Hematopoietic multipotent progenitor cell treated with erythropoietin and hydrocortisone succinate and interleukin-3 and kit ligand, for 17 days (in vitro differentiated cells): ENCODE measurements at places on chromosomes 4 and X.
A peak's percentile ranks its signal among the peaks of the same experiment; 100 is the strongest.

- DNase-seq, result no peak
These were observed 24.3 kb downstream of the GRID2 start for GRCh38 chr4:92328095-92328494.

DNA sequence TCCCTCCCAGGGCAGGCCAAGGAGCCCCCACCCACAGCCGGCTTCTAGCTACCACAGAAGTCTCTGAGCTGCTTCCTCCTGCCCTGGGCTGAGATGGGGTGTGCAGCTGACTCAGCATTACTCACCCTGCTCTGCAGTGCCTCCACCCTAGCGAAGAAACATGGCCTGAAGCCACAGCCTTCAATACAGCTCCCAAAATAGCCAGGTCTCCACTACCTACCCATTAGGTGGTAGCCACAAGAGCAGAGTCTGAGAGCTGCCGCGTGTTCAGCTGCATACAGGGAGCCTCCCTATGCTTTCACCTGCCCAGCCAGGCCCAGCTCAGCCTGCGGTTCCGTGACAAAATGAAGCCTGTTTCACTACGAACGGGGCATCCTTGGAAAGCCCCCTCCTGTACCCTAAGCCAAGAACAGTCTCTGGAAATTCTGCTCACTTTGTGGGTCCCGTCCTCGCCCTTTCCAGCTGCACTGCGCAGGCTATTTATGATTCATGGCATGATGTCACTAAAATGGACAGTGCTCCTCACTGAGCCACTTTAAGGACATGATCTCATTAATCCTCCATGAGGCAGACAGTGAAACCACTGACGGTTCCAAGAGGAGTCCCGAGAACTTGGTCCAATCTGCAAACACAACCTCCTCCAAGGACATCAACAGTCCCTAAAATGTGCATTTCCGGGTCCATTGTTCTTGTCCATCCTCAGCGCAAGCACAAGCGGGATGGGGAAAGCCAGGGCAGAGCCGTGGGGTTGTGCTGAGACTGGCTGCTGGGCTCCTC, 20.2 kb downstream of the WDR1 start:
- DNase-seq, result peak; percentile 73

DNA sequence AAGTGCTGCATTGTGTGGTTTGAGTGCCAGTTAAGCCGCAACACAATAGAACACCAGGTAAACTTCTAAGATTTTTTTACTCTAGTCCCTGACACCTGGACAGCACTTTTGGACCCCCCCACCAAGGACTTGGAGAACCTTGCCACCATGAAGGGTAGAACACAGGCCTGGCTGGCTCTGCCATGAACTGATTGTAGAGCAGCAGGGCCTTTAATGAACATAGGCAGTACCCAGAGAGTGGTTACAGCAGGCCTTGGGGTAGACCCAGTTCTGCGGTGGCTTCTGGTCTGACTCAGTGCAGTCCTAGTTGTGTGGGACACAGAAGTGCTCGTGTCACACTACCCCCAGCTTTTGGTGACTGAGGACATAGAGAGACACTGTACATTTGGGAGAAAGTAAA, 648.3 kb downstream of the PCDH19 start:
- no peak for DNase-seq

DNA sequence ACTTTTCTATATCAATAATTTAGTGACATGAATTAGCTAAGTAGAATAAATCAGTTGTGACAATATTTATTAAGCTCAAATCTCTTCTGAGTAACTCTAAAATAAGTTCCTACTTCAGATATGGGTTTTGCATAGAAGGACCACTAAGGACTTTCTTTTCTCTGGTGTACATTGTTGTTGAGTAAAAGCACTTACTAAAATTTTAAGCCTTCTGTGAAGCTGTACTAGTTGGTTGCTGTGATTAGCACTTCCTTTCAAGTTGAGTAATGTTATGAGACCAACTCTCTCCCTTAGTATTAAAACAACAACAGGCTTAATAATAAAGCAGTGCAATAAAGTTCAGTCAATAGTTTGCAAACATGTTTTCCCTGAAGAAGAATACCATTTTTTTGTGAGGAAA, 667.4 kb upstream of the NDST4 start:
- no peak for DNase-seq

DNA sequence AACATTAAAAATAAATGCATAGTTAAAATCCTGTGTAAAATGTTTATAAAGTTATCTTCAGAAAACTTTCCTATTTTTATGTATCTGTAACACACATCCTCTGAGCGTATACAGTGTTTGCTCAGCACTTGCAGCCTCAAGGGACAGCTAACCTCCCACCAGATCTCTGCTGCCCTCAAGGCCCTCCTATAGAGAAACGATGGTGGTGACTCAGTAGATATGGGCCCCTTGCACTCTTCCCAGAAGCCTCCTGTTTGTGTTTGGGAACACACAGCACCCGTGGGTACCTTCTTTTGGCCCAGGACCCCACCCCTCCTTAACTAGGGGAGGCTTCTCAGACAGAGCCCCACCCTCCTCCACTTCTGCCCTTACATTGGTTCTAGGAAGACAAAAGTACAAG, 26.7 kb downstream of the PJA1 start:
- DNase-seq, result no peak

GRCh38 chr4:162443510-162443909, 279.7 kb upstream of the FSTL5 start:
- DNase-seq, result no peak

DNA sequence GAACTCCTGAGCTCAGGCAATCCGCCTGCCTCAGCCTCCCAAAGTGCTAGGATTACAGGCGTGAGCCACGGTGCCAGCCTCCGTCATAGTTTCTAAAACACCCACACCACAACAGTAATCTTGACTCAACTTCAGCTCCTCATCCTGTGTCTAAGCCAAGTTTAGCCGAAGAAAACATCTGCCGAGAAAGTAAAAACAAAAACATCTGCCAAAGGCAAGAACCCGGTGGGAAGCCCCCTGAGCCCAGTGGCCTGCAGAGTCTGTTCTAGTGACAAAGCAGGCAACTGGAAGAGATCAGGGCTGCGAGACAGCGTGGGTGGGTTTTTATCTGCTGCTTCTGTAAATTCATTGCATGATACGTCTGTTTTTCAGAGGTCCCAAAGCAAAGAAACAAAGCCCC, 26.6 kb upstream of the CD99 start:
- DNase-seq, result no peak

DNA sequence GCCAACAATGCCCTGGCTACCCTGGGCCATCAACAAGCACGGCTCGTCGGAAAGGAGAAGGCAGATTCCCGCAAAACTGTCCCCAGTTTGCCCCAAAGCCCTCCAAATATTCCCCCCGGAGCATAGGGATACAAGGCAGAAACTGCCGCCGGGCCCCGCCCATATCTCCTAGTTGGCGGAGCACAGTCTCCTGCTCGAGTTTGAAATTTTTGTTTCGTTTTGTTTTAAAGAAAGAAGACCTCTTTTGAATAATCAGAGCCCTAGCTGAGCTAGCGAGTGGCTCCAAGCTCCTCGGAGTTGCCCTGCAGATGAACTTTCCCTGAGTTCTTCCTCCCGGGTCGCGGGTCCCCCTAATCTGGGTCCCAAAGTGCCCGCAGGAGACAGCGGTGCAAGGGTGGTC, 138.1 kb upstream of the ZIC3 start:
- DNase-seq, result no peak

DNA sequence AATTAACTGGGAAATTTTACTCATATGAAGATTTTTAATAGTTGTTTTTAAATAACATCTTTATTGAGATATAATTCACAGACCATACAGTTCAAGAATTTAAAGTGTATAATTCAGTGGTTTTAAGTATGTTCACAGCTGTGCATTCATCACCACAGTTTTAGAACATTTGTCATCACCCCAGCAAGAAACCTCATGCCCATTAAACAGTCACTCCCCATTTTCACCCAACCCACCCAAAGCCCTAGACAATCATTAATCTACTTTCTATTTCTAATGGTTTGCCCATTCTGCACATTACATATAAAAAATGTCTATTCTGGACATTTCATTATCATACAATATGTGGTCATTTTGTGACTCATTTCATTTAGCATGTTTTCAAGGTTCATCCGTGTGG, 2.8 kb downstream of the UPRT start:
- no peak for DNase-seq

DNA sequence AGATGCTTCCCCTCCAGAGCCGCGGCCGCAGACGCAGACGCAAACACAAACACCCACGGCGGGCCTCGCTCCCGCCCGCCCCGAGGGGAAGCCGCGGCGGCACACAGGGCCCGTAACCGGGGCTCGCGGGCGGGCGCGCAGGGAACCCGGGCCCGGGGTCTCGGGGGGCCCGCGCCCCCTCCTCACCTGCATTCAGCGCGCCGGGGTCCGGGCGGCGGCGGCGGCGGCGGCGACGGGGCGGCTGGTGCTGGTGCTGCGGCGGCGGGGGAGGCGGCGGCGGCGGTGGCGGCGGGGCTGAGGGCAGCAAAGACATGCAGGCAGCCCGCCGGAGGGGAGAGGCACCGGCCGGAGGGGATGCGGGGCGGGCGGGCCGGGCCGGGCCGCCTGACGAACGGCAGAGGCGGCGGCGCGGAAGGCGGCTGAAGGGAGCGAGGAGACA, 255 bp upstream of the CNOT6L start:
- no peak for DNase-seq

- DNase-seq, result no peak
These were observed at the start of gene CCKAR for GRCh38 chr4:26490111-26490959. Gene CCKAR (minus strand): TSS chr4:26490484. CDS start chr4:26490267, 217 bp downstream.

DNA sequence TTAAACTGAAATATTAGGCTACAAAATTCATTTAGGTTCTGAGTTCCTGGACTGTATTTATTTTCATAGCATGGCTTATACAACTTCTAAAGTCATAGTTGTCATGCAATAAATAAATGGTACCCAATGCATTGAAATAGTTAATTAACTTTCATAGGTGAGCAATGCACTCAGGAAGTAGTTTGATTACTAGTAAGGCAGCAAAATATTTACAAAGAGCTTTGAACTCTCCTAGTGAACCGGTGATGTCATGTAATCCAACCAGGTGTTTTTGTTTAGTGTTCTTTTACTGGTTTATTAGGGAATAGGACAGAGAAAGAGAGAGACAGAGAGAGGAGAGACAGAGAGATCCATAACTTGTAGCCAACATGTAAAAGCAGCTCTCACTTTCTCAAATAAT, 228.6 kb upstream of the CTSO start:
- no peak for DNase-seq

- DNase-seq, result no peak
These were observed 663 bp upstream of the USP53 start for GRCh38 chr4:119211867-119212233.

GRCh38 chrX:112889400-112889799, 48.8 kb upstream of the AMOT start:
- no peak for DNase-seq

- no peak for DNase-seq
These were observed 107.3 kb downstream of the PSAPL1 start for GRCh38 chr4:7327341-7327885.

DNA sequence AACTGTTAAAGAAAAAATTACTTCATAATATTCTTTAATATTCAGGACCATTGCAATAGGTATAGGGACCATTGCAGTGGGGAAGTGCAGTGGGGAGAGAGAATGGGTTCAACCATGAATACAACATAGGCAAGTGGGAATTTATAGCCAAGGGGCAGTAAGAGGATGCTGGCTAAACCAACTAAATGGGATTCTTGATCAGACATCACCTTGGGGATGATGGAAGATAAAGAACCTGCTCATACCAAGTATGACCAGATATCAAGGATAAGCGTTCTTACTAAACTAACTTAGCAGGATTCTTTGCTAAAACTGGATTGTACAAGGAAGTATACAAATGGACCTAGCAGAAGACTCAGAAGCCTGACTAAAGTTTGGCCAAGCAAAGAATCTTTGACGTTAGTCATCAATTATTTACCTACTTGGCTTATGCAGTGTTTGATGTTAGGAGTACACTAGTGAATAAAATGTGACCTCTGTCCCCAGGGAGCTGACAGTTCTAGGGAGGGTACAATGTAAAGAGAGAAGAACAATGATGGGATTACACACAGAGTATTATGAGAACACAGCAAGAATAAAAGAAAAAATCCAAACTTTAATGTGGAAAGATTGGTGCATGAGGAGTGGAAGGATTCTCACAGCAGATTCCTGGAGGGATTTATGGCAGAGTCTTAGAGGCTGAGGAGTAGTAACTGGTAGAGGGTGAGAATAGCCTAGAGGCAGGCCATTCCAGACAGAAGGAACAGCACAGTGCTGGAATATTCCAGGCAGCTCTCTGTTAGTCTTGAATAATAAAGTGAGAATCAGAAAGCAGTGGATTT, 54.7 kb upstream of the MYOZ2 start:
- no peak for DNase-seq

DNA sequence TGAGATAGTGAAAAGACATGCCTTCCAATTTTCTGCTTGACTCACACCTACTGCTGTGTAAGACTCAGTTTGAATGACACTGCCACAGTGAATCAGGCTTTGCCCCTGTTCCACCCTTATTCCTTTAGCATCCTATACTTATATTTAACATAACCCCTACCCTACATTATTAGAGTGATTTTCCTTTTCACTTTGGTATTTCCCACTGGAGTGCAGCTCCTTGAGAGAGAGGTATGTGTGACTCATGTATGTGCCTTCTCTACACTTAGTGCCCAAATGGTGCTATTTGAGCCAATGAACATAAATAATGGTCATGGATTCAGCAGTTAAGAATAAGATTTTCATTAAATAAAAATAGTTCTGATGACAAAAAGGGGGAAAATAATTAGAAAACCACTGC, 69.5 kb downstream of the RRAGB start:
- no peak for DNase-seq

DNA sequence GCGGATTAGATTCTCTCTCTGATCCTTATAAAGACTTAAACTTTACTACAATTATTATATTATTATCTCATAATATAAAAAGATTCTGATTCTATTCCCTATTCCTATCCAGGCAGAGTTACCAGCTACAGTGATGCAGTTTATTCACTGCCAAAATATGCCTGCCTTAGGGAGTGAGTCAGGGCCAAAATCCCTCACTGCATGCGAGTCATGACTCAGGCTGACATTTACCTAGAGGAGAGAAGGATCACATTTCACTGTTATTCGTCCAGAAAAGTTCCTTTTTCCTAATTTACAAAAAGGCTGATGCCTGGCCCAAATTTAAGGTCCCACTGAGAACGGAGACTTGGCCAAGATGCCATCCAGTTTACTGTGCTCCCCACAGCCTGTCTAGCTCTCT, 168.5 kb upstream of the LDB2 start:
- no peak for DNase-seq

DNA sequence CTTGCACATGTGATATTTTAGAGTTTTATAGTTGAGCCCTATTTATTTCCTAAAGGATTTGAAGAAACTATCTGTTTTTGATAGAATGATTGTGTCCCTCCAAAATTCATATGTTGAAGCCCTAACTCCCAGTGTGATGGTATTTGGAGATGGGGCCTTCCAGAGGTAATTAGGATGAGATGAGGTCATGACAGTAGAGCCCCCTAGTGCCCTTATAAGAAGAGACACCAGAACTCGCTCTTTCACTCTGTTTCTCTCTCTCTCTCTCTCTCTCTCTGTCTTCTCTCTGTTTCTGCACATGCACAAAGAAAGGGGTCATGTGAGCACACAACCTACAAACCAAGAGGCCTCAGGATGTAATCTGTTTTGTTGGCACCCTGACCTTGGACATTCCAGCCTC, 921.9 kb upstream of the DIAPH2 start:
- no peak for DNase-seq

GRCh38 chr4:54268151-54268550, 39.1 kb downstream of the PDGFRA start:
- no peak for DNase-seq

- DNase-seq, result no peak
These were observed 668.2 kb upstream of the NDST4 start for GRCh38 chr4:115781528-115782146.
